ENCODE measurements at places on chromosomes 2 and 18.

DNA sequence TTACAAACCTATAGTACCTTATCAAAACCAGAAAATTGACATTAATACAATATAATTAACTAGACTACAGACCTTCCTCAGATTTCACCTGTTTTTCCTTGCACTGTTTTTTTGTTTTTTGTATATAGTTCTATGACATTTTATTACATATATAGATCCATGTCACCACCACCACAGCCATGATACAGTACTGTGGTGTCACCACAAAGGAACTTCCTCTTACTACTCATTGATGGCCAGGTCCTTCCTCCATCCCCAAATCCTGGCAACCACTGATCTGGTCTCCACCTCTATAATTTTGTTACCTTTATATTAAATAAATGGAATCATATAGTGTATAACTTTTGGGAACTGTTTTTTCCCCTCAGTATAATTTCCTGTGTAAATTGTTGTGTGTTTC lies 19.4 kb upstream of the ATP6V1B1 start:
- DNase-seq = no peak

GRCh38 chr2:41867553-41867952 lies 180.3 kb upstream of the PKDCC start:
- no peak for DNase-seq

DNA sequence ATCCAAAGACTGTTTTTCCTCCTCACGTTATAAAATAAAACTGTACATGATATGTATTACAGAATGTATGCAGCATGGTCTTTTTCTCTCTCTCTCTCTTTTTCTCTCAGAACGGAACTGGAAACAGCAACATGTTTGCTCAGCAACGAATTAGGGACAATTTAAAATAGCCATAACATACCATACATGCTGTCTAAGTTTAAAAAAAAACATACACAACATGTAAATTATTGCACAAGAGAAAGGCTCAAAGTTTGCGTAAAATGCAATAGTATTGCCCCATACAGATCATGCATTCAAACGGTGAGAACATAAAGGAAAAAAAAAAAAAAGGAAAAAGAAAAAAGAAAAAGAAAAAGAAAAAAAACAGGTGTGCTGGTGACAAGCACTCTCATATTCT lies 93.6 kb downstream of the BCL11A start:
- no peak for DNase-seq

GRCh38 chr2:17476830-17477229 lies 41.4 kb downstream of the RAD51AP2 start:
- DNase-seq = no peak

DNA sequence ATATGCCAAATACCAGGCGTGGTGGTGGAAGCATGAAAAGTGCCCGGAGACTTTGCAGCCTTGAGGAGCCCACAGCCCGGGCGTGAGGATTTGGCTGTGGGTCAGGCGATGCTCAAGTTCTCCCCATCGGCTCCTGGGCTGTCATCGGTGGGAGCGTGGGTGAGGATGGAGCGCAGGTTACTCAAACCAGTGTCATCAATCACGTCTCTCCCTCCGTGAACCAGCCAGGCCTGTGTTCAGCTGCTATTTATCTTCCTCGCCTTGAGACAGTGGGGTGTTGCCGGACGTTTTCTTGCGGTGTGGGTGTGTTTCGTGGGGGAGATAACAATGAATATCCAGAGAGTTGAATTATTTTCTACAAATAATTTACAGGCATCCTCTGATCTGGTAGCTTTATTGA lies 317.6 kb downstream of the EIPR1 start:
- DNase-seq = no peak

DNA sequence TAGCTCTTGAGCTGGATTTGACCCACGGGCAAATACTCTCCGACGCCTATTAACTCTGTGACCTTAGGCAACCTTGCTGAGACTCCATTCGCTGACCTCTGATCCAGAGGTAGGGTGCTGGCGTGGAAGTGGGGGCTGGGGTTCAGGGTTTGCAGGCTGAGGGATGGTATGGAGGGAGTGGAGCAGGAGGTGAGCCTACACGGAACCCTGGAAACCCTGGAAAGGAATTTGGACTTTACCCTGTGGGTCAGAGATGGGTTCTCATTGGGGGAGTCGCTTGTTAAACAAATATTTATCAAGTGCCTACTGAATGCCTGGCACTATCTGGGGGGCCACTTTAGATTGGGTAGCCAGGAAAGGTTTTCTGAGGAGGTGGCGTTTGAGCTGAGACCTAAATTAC lies 58.2 kb upstream of the FZD7 start:
- DNase-seq = no peak

GRCh38 chr2:55763721-55764120 lies 70.1 kb upstream of the PNPT1 start:
- DNase-seq = no peak

GRCh38 chr18:59068276-59069071 lies 71.2 kb upstream of the SEC11C start:
- no peak for DNase-seq

DNA sequence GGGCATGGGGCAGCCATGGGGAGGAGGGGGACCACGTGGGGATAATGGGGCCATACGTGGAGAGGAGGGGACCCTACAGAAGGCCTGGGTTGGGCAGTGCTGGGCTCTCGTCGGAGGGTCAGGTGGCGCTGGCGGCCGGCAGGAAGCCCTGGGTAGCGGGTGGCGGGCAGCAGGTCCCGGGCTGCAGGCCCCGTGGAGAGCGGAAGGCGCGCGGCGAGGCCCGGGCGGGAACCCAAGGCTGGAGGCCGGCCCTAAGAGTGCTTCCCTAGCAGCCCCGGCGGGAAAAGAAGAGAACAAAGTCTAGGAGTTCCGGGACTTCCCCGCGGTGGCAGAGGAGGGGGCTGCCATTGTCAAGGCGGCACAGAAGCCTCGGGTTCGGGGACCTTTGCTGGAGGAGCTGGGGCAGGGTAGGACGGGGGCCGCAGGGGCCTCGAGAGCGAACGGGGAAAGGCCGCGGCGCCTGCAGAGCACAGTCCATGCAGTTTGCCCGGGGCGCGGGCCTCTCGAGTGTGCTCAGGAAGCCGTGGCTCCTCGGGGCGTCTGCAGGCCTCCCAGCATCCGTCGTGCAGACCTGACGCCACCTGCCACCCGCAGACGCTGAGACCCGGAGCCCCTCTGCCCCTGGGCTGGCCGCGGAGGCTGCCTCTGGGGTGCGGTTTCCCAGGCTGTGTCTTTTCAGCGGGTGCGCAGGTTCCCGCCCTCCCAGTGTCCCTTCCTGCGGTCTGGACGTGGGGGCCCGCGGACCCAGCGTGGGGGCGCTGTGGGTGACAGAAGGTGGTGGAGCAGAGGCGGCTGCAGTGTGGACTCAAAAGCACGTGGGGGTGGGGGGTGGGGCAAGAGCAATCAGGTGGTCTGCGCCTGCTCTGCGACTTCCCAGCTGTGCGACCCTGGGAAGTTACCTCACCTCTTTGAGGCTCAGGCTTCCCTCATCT lies 19.4 kb upstream of the NCL start:
- DNase-seq = no peak

- no peak for DNase-seq
These were observed 59.7 kb downstream of the POLE4 start for GRCh38 chr2:75018162-75018561.

GRCh38 chr18:73696171-73696570 lies 451.5 kb downstream of the FBXO15 start:
- no peak for DNase-seq

GRCh38 chr2:202944816-202945215 lies 32.7 kb downstream of the CARF start:
- no peak for DNase-seq

GRCh38 chr2:175454953-175455389 lies 273.5 kb upstream of the ATP5MC3 start:
- no peak for DNase-seq

Measured in DMS53 (cell line).